GM23338 (cell line): ENCODE measurements at places on chromosomes 6 and 20. TPM values are rescaled to one million over a fixed set of nuclear protein-coding genes. Genes with fewer than 3 reads are reported as not detected.

The TREM1 gene
- not detected in 2 replicates for total RNA-seq

The CYP39A1 gene
- 1.8 and 3.5 TPM in 2 replicates for total RNA-seq

The AFG1L gene
- total RNA-seq: 4.1 and 4.3 TPM in 2 replicates

The TAB2 gene
- 59.2 and 65.5 TPM in 2 replicates for total RNA-seq

The NINL gene
- 22.9 and 31.2 TPM in 2 replicates for total RNA-seq

- DNase-seq: no peak
Observed at GRCh38 chr20:62732842-62733525, 24.3 kb downstream of the NTSR1 start.

GRCh38 chr20:3431109-3431508 lies 23.6 kb upstream of the DNAAF9 start:
- DNase-seq: no peak

- DNase-seq: no peak
Observed at GRCh38 chr20:48658505-48658904, 169.3 kb downstream of the PREX1 start.

DNA sequence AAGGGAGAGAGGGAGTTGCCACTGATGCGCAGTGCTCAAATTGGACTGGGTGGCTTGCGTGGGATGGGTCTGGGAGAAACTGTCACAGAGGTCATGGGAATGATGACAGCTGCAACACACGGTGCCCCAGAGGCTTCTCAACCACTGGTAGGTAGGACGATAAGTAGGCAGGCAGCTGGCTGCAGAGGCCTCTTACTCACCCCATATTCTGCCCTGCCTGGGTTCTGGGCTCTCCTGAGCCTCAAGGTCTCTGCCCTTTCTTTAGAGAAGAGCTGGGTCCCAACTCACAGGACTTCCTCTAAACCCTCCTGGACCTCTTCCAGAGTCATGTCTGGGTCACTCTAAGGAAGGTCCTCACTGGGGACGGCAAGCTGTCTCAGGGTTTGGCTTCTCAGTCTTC lies 37.2 kb upstream of the RNF24 start:
- no peak for DNase-seq

DNA sequence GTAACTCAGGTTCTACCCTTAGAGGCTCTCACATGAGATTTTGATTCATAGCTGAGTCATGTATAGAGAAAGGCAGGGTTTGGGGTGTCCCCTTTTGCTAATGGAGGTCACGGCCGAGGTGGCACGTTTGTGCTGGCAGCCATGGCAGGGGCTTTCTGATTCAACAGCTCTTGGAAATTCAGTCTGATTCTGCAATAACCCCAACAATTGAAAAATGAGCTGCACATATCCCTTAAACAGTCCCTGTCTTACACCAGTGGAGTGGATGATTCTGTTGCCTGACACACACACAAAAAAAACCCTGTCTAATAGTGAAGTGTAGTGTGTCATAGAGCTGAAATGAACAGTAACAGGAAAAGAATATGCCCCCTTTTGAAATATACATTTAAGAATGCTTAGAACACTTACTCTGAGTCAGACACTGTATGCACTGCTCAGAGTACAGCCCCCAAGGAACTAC lies 40.4 kb upstream of the ARG1 start:
- DNase-seq: no peak

DNA sequence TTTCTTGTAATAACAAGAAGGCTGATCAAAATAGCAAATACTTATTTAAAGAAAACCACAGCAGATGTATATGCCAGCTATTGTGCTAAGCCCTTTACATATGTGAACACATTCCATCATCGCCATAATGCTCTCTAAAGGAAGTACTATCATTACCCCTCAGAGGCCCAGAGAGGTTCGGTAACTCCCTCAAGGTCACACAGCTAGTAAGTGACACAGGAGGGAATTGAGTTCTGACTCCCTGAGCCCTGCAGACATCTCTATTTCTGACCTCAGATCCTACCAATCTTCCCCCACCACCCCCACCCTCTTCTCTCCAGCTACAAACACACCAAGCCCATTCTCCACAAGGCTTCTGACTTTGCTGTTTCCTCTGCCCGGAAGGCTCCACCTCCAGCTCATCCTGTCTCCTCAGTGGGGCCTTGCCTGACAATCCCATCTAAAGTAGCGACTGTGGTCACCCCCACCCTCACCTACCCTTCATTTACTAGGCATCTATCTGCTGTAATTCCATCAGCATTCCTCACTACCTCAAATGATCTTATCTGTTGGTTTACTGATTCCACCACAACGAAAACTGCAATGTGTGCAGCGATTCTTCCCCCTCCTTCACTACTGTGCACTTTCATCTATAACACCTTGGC lies 234.5 kb downstream of the LRFN2 start:
- DNase-seq: no peak

DNA sequence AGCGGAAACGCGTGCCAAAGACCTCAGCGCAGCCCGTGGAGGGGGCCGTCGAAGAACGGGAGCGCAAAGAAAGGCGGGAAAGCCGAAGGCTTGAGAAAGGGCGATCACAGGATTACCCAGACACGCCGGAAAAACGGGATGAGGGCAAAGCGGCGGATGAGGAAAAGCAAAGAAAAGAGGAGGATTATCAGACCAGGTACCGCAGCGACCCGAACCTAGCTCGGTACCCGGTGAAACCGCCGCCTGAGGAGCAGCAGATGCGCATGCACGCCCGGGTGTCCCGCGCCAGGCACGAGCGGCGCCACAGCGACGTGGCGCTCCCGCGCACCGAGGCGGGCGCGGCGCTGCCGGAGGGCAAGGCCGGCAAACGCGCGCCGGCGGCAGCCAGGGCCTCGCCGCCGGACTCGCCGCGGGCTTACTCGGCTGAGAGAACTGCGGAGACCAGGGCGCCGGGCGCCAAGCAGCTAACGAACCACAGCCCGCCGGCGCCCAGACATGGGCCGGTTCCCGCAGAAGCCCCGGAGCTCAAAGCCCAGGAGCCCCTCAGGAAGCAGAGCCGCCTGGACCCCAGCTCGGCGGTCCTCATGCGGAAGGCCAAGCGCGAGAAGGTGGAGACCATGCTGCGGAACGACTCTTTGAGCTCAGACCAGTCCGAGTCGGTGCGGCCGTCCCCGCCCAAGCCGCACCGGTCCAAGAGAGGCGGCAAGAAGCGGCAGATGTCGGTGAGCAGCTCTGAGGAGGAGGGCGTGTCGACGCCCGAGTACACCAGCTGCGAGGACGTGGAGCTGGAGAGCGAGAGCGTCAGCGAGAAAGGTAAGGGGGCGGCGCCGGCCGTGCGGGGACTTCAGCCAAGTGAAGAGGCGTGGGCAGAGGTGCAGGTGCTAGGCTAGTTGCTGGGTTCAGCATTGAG lies 296.2 kb downstream of the RIMS1 start:
- peak; percentile 82 for DNase-seq

DNA sequence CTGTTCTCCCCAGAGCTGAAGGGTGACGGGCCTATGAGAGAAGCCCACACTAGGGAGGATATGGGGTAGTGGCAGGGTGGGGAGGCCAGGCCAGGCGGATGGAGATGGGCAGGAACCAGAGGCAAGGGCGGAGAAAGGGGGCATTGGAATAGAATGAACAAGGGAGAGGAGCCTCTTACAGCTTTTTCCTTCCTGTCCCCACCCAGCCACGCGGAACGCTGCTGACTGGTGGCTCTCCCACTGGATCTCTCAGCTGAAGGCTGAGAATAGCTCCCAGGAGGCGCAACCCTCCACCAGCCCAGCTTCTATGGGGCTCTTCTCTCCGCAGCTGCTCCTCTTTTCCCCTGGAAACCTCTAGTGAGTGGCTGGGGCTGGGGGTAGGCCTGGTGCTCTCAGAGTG lies 10.8 kb downstream of the DLK2 start:
- DNase-seq: no peak

- DNase-seq: no peak
Observed at GRCh38 chr6:118895261-118895560, 1.3 kb downstream of the ASF1A start.
